CD4-positive, alpha-beta T cell treated with Interleukin-1 beta for 1 hour (primary cell): ENCODE measurements at places on chromosomes 12 and 14.

GRCh38 chr14:95288672-95289322, 30.9 kb downstream of the CLMN start:
- no peak for DNase-seq

DNA sequence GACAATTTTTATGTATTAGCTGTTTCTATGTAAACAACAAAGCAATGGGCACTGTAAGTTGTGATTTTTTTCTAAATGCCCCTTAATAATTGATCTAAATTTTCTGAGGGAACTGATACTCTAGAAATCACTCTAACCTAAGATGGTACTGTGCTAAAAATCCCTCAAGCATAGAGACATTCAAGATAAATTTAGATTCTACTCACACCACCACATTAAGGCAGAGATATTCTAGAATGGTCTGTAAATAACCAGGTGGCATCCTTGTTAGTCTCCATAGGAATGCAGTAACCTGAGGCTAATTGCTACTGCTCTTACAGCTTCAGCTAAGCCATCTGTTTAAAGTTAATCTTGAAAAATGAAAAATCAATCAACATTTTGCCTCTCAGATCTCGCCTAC, 87.3 kb downstream of the SLC41A2 start:
- DNase-seq = no peak

- no peak for DNase-seq
Observed at GRCh38 chr12:92297405-92297804, 151.8 kb upstream of the BTG1 start.

DNA sequence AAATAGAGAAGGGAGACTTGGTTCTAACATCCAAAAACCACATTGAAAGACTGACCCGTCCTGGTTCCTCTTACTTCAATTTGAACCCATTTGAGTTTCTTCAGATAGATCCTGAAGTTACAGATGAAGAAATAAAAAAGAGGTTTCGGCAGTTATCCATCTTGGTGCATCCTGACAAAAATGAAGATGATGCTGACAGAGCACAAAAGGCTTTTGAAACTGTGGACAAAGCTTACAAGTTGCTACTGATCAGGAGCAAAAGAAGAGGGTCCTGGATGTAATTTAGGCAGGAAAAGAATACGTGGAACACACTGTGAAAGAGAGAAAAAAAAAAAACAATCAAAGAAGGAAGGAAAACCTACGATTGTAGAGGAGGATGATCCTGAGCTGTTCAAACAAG, 25.4 kb upstream of the NFKBIA start:
- no peak for DNase-seq

GRCh38 chr12:6494258-6494743, 399 bp downstream of the NCAPD2 start:
- no peak for DNase-seq

- DNase-seq = no peak
Observed at GRCh38 chr12:70584332-70584731, 52.9 kb downstream of the PTPRB start.

- no peak for DNase-seq
Observed at GRCh38 chr12:46260124-46260912, 8.5 kb downstream of the SLC38A1 start.

DNA sequence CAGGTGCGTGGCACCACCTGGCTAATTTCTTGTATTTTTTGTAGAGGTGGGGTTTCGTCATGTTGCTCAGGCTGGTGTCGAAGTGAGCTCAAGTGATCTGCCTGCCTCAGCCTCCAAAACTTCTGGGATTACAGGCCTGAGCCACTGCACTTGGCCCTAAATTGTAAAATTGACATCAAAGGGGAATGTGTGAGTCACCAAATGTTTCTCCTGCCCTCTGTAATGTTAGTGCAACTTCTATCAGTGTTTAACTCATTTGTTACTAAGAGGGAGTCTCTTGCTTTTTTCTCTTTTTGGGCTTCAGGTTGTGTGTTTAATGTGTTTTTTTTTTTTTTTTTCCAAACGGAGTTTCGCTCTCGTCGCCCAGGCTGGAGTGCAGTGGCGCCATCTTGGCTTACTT, 2.3 kb downstream of the TULP3 start:
- DNase-seq = no peak

- no peak for DNase-seq
Observed at GRCh38 chr14:52790756-52791222, 618 bp downstream of the GNPNAT1 start.

DNA sequence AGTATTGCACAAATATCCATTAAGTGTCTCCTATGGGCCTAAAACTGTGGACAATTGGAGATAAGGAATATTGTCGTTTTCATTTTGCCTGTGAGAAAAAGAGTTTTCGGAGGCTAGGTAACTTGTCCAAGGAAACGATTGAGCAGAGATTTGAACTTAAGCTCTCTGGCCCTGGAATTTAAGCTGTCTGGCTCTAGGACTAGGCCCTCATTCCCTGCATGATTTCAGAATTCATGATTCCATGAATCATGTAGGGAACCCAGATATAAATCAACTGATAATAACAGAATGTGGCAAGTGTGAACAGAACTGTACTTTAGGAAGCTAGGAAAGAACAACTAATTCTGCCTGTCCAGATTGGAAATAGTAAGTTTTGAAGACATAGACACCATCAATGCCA, 940.9 kb downstream of the DIO2 start:
- DNase-seq = no peak

GRCh38 chr12:110431957-110432587, 18.1 kb downstream of the ARPC3 start:
- no peak for DNase-seq

- DNase-seq = no peak
Observed at GRCh38 chr14:86072116-86072894, 542.4 kb downstream of the FLRT2 start.

- DNase-seq = no peak
Observed at GRCh38 chr14:54503486-54503885, 6.2 kb upstream of the CGRRF1 start.

DNA sequence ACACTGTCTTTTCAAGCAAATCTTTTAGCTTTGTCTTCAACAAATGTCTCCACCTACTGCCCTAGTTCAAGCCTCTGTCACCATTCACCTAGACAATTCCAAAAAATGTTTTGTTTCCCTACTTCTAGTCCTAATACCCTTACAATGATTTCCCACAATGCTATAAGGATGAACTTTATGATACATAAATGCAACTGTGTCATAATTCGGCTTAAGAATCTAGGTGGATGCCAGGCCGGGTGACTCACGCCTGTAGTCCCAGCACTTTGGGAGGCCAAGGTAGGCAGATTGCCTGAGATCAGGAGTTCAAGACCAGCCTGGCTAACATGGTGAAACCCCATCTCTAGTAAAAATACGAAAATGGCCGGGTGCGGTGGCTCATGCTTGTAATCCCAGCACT, 20.7 kb upstream of the CREBL2 start:
- no peak for DNase-seq

DNA sequence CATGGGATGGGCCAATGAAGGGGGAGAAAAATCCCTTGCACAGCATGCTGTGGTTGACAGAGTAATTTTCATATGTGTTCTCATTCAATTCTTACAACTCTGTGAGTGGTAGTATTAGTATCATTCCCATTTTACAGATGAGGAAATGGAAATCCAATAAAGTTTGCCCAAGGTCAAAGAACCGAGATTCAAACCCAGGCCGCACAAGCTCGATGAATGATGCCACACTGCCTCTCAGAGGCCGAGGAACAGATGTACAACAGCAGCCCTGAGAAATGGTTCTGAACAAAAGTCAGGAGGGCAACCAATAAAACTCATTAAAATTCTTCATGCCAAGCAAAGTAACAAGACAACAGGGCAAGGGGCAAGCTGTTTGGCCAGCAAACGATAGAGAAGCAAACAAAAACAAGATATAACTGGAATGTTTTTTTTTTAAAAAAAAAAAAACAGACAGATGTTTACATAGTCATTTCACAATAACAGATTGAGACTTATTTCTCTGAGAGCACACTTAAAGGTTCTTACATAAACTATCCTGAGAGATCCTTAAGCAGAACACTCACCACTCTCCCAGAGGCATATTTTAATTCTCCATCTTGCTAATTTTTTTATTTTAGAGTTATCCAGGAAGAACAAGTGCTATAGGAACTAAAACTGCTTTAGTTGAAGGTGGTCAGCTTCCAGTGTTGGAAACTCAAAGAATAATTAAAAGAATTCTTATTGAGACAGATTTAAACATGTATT, 85.8 kb downstream of the EXOC5 start:
- DNase-seq = no peak

GRCh38 chr12:63018273-63018672, 83.3 kb upstream of the PPM1H start:
- DNase-seq = no peak

DNA sequence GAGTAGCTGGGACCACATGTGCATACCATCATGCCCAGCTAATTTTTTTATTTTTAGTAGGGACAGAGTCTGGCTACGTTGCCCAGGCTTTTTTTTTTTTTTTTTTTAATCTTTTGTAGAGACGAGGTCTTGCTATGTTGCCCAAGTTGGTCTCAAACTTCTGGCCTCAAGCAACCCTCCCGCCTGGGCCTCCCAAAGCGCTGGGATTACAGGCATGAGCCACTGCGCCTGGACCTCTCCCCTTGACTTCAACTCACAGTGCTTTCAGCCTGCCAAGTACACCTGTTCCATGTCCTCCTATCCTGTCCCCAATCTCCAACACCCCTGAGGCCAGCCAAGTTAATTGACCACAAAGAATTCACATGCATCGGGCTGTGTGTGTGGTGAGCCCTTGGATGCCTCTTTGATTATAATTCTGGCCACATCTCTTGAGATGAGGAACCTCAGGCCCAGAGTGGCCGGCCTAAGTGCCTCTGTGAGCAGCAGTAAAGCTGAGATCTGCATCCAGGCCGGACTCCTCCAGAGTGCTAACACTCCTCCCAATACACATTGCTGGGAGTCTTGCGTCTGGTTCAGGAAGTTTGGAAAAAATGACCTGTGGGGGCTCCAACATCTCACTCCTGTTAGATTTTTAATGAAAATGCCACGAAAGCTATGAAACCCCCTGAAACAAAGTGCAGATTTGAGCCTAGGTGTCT, 6.8 kb downstream of the RAB35 start:
- DNase-seq = no peak

DNA sequence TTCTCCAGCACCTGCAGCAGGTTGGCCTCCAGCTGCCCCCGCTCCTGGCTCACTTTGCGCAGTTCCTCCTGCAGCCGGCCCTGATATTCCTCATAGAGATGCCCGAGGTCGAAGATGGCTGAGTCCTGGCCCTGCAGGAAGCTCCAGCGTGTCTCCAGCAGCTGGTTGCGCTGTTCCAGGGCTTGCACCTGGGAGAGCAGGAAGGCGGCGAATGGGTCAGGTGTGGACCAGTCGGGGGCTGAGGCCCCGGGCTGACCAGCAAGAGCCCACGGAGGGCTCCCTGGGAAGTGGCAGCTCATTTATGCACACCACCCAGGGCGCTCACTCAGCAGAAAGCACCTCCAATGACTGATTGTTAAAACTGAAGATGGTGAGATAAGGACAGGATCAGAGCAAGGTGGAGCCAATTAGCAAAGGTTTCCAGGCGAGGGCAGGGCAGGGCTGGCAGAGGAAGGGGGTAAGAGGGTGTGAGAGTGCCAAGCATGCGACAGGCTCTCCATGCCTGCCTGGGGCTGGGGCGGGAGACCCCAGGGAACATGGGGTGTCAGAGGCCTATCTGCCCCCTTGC, 6.3 kb downstream of the KRT80 start:
- DNase-seq = no peak

DNA sequence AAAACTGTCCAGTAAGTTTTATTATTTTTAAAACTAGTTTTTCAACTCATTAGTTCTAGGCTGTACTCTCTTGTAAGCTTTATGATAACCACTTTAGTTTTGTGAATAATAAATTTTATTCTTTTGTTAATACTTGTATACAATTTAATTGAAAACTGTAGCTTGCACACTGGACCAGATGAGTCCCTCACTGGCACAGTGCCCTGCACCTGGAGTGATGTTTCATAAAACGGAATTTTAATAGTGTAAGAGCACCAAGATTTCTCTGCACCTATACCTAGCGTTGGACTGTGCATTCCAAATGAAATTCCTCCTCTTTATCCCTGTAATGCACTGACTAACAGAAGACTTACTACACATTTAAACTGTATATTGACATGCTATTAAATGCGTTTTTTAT, 80.8 kb downstream of the PRIMA1 start:
- DNase-seq = no peak

- no peak for DNase-seq
Observed at GRCh38 chr14:34059037-34059924, 108.4 kb upstream of the EGLN3 start.

- no peak for DNase-seq
Observed at GRCh38 chr14:79693935-79694334, 517.4 kb downstream of the DIO2 start.

- DNase-seq = no peak
Observed at GRCh38 chr14:86683561-86683960, 1153.6 kb downstream of the FLRT2 start.

GRCh38 chr14:80988192-80988591, 32.8 kb downstream of the TSHR start:
- no peak for DNase-seq

DNA sequence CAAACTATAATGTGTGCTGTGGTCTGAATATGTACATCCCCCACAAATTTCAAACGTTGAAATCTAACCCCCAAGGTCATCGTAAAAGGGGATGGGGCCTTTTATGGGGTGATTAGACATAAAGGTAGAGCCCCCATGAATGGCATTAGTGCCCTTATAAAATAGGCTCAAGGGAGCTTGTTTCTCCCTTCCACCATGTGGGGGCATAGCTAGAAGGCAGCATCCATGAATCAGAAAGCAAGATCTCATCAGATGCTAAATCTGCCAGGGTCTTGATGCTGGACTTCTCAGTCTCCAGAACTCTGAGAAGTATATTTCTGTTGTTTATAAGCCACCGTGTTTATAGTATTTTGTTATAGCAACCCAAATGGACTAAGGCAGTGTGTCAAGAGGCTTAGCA, 33.4 kb upstream of the IGF1 start:
- DNase-seq = no peak

- no peak for DNase-seq
Observed at GRCh38 chr12:108004319-108004718, 124.8 kb upstream of the WSCD2 start.

DNA sequence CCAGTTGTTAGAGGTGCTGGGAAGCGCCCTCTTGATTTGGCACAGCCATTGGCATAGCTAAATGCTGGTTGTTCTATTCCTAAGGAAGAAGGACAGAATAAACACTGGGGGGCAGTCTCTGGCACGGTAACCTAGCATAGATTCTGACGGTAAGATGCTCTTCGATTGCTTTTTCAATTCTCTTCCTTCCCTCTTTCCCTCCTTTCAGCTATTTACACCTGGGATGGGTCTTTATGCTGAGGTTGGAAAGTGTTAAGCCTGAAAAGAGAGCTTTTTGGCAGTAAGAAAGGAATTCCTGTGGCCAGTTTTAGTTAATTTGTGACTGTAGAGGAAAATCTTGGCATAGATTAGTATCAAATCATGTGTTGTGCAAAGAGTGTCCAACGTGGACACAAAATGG, 162.8 kb downstream of the SNAPC1 start:
- DNase-seq = no peak

DNA sequence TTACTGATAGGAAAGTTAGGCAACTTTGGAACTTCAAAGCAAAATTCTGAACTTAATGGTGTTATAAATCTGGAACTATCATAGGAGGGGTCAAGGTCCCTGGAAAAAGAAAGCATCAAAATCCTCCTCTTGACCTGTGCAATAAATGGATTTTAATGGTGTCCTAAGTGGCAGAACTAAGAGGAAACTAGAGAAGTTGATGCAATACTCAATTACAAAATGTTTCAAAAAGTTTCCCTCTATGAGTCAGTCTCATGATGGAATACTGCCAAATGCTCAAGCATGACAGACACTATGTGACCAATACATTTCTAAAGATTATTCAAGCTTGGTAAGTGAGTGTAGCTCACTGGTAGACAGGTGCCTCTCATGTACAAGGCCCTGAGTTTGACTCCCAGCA, 47.7 kb upstream of the ERGIC2 start:
- DNase-seq = no peak
